ENCODE measurements at places on chromosomes 3 and 15.

- no peak for DNase-seq
These were observed 12.7 kb upstream of the PTPN9 start for GRCh38 chr15:75591655-75592364.

- DNase-seq: no peak
These were observed 103.4 kb downstream of the WNT7A start for GRCh38 chr3:13776253-13777050.

- no peak for DNase-seq
These were observed 185.7 kb upstream of the CTDSPL start for GRCh38 chr3:37675833-37676596.

- no peak for DNase-seq
These were observed 3.7 kb downstream of the FAM240A start for GRCh38 chr3:46615976-46616375.

DNA sequence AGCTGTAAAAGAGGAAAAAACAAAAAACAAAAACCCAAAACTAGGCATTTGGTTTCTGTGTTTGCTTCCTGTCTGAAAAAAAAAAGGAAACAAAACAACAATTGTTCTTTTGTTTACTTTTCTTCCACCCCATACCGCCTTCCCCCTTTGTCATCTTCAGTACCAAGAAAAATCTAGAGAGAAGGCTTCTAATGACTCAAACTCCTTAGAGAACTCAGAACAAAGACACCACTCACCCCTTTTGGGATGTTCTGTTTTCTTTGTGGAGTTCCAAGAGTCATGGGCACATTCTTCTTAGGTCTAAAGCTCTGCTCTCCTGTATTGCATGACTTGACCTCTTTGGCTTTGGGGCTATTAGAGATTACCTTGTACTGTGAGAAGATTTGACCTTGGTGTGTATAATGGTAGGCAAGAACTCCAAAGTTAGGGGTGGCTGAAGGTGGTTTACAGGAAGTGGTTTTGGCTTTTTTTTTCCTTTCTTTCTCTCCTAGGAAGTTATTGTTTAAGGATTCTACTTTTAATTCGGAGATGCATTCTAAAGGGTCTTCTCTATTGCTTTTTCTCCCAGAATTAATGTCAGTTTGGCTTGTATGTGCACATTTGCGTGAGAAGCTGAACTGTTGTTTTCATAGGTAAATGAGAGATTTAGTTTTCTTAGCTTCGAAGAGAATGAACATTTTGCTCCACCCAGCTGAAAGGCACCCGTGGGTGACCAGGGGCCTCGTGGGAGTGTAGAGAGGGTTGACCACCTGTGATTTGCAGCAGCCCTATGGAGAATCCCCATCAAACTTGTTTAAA is 39.5 kb upstream of the ZBTB20 start:
- DNase-seq: peak; percentile 44

DNA sequence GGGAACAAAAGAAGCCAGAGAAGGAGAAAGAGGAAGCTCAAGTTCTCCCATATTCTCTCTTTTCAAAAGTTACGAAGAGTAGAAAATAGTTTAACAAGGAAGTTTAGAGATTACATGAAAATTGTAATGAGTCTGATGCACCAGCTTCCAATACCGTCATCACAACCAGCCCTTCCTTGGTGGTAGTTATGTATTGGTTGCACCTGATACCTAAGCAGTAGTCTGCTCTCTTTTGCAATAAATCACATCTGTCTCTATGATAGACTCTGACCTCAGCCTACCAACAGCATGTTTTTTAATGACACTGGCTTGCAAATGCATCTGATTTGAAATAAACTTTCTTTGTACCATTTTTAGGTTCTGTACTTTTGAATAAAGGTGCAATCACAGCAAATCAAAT is 575.8 kb downstream of the FHIT start:
- DNase-seq: no peak

DNA sequence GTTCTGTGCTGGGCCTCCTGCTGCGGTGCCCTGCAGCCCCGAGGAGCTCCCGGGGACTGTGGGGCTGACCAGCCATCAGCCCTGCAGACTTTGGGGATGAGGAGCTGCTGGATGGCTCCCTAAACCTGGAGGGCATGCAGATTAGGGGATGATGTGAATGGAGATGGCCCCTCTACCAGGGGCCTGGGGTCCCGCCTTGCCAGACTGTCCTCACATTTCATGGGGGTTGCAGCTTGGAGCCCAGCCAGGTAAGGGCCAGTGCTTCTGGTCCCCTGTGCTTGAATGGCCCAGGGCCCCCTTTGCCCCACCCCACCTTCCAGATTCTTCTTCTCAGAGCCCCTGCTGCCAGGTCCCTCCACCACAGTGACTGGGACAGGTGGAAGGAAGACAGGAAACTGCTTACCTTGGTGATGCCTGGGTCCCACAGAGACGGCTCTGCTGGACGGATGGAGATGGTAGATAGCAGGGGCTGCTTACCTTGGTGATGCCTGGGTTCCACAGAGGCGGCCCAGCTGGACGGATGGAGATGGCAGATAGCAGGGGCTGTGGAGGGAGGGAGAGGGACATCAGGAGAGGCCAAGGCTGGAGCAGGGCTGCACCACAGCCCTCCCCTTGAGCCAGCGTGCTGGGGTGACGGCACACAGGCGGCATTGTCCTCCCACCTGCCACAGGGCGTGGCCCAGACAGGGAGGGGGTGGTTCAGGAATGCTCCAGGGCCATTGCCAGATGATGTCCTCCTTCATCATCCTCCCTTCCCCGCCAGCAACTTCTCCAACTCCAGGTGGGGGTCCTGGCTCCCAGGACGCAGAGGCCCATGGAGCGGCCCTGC is at the start of gene SPTBN5:
TSS of gene SPTBN5 (minus strand) at position 632 of the 829 bp plus-strand sequence. CDS start at position 76, 556 bp downstream.
- no peak for DNase-seq

DNA sequence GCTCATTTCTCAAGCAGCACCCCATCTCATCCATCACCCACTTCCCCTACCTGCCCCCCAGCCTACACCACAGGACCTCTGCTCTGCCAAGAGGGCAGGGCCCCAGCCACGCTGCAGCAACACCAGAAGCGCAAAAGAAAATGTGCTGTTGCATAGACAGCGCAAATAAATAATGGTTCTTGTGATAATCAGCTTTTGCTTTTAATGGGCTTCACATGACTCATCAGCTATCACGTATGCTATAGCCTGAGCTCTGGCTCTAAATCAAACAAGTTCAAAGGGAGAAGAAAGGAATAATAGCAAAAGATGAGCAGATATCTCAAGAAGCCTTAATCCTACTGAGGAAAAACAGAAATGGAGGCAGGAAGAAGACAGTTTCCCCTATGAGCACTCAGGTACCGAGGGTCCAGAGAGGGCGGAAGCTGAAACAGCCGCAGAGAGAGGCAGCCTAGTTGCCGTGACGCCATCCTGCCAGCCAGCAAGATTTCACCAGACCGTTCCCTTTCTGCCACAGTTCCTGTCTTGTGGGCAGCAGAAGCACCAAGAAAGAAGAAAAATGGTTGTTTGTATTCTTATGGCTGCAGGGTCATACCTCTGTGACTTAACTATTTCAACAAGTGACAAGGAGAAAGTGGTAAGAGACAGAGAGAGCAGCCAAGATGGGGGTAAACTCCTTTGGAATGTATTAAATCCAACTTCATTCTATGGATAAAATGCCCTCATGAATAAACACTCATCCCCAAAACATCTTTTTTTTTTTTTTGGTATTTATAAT is 22.0 kb downstream of the RAB27A start:
- DNase-seq: peak; percentile 68

- DNase-seq: no peak
These were observed 6.1 kb downstream of the AMOTL2 start for GRCh38 chr3:134367869-134368750.

DNA sequence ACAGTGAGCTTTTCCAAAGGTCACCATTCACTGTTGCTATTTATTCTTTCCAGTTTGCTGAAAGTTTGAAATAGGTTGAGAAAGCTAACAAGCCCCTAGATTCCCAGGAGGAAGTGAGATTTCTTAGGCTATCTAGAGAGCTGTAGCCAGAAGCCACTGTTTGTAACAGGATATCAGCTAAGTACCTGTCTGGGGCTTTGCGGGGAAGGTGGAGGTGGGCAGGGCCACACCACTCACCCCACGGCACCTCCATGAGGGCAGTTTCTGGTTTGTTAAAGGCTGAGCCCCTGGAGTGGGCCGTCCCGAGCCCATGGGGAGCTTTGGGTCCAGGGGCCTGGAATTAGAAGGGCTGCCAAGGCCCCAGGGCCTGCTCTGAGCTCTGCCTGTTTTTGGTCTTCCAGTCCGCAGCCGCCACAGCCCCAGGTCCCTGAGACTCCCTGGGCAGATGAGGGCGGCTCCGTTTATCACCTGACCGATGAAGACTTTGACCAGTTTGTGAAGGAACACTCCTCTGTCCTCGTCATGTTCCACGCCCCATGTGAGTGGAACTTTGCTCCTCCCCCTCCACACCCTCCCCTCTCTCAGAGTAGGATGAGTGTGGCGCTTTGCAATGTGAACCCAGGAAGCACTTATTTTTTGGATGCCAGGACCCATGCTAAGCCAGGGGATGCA is 63.4 kb downstream of the PDIA5 start:
- no peak for DNase-seq

DNA sequence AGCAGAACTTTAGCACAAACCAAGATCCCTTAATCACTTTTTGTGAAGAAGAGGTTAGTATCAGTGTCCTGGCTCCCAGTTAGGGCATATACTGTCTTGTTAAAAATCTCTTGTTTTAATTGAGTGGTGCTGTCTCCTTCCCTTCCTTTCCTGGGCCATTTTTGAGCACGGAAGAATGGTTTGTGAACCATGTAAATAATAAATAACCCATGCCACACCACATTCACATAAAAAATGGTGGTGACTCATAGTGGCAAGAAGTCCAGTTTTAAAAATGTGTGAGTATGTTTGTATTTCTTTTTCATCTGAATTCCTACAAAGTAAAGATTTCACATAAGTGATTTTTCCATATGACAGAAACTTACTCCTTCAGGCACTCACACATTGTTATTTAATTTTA is 59.1 kb upstream of the SPRED1 start:
- no peak for DNase-seq

GRCh38 chr15:25715536-25716413 is 147.4 kb downstream of the ATP10A start:
- no peak for DNase-seq

- no peak for DNase-seq
These were observed 472.7 kb upstream of the ARL6 start for GRCh38 chr3:97291901-97292300.
